ENCODE measurements at places on chromosomes 5 and 9.

- no peak for DNase-seq
Observed at GRCh38 chr5:133396187-133396741, 216.1 kb downstream of the FSTL4 start.

DNA sequence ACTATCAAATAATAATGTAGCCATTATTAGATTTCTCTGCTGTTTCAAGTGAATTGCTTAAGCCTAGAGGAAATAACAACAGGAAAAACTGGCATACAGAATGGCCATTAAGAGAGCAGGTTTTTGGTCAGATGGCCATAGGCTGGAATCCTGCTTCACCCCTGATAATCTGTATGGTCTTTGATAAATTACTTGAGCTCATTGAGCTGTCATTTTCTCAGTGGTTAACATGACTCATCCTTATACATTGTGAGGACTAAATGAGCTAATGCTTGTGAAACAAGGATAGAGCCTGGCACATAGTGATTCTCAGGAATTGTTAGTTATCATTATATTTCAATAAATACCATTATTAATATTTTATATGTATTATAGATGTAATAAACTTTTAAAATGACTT lies 516.5 kb downstream of the KIF4B start:
- DNase-seq, result no peak

- DNase-seq, result no peak
Observed at GRCh38 chr5:112694853-112695709, 42.6 kb upstream of the APC start.

DNA sequence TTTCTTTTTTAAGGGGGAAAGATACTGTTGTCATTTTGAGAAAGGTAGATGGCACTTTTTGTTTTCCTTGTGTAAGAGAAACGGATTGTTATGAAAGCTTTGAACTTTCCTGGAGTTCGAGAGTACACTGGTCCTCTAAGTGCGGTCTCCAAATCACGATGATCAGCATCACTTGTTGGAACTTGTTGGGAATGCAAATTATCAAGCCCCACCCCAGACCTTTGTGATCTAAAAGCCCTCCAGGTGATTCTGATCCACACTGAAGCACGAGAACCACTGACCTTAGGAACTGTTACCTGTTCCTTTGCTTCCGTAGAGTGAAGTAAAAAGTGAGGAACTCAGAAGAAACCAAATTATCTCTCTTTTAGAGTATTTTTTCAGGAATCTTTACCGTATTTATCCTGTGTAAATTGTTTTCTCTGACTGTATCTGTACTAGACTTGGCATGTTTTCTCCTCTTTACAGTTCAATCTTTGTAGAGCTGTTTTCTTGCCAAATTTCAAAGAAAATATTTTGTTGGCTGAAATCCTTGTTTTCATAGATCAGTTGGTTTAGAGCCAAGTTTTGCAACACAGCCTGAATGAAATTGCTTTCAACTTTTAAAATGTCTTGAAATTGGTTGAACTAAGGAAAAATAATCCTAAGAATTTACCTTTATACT lies 4.0 kb downstream of the MAT2B start:
- no peak for DNase-seq

DNA sequence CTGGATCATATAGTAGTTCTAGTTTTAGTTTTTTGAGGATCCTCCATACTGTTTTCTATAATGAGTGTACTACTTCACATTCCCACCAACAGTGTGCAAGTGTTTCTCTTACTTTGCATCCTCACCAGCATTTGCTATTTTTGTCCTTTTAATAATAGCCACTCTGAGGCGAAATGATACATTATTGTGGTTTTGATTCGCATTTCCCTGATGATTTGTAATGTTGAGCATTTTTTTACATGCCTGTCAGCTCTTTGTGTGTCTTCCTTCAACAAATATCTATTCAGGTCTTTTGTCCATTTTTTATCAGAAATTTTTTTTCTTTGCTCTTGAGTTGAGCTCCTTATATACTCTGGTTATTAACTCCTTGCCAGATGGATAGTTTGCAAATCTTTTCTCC lies 114.0 kb downstream of the ADAMTSL1 start:
- DNase-seq, result no peak

- DNase-seq, result no peak
Observed at GRCh38 chr9:121865060-121865459, 213.6 kb downstream of the DAB2IP start.

GRCh38 chr5:178304016-178304415 lies 71.4 kb upstream of the PHYKPL start:
- no peak for DNase-seq

- DNase-seq, result no peak
Observed at GRCh38 chr9:16004613-16005012, 451.8 kb downstream of the CCDC171 start.

DNA sequence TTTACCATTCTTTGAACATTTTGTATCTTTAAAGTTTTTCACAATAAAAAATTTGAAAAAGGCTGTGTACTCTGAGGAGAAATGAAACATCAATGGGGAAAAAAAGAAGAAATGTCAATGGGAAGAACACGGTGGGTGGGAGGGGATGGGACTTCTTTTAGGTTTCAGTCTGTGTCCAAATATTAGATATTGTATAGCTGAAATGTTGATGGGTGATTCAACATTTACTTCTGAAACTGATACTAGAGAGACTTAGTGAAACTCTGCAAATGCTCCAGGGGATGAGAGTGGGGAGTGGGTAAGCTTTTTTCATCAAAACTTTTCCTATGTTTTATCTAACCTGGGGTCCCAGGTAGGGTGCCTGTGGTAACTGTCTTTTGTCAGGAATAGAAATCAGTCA lies 311.9 kb downstream of the MAN2A1 start:
- DNase-seq, result no peak
